ENCODE measurements at places on chromosomes 1 and 21.

DNA sequence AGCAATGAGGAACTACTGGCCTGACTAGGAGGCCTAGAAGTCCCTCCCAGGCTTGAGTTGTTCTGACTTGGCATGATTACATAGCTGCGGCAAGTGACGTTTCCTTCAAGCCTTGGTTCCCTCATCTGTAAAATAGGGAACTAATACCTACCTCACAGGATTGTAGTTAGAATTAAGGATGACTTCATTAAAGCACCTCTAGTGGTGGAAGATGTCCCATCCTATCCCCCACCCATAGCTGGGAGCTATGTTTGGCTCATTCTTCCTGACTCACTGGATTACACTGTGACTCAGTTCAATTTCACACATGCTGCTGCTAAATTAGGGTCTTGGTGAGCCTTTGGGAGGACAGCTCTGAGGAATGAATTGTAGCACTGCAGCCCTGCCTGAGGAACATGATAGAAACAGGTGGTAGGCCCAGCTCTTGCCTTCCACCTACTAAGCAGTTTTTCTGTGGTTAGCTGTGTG, 6.0 kb upstream of the SHISA4 start:
- ATAC-seq = peak; percentile 38

DNA sequence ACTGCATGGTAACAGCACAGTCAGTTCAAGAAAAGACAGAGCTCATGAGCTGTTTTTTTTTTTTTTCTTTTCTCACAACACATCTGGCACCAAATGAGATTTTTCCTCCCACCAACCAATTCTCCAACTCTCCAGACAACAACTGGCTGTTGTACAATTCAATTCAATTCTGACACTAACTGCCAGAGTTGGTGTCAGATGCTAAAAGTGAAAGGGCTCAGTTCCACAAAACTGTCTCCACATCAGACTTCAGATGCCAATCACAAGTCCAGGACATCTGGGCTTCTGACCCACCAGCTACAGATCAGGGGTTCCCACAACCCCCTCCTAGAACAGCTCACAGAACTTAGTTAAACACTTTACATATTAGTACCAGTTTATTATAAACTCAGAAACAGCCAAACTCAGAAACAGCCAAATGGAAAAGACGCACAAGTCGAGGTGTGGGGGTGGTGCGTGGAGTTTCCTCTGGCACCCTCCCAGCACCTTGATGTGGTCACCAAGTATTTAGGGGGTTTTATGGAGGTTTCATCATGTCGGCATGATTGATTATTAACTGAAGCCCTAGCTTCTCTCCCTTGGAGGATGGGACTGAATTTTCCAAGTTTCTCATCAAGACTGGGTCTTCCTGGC, 39.2 kb upstream of the LRRC8D start:
- no peak for ATAC-seq

- no peak for ATAC-seq
Measured at GRCh38 chr21:34989337-34990151, 59.6 kb downstream of the RUNX1 start.

GRCh38 chr1:188065917-188066316, 1237.2 kb downstream of the PLA2G4A start:
- no peak for ATAC-seq

DNA sequence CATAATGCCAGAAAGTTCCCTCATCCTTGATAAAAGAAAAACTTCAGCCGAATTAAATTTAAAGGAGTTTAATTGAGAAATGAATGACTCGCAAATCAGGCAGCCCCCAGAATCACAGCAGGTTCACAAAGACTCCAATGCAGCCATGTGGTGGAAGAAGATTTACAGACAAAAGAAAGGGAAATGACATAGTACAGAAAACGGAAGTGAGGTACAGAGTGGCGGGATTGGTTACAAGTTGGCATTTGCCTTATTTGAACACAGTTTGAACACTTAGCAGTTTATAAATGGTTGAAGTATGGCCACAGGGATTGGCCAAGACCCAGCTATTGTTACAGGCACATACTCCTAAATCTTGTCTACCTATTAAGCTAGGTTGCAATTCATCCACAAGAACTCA, 46.6 kb downstream of the HIVEP3 start:
- ATAC-seq = no peak

DNA sequence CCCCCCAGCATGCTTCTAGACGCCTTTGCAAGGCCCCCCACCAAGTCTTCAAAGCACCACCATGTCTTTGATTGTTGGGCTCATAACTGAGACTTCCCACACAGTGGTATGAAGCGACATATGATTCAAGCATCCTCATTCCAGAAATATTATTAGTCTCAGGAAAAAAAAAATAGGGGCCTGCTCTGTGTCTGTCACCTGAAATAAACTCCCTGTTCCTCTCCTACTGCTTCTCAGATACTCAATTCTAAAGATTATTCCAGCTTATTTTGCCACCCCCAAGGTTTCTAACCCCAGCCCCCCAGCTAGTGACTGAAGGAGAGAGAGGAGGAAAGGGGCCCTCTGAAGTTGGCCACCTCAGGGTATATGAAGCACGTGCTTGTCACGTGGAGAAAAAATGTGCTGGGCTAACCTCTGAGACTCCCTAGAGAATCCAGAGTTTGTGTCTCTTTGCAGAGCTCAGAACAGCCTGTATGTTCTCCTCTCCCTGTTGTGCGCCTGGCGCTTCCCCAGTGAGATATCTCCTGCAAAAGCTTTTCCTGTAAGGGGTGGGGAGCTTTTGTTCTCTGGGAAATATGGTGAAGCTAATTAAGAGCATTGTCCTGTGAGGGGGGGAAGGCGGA, 35.9 kb upstream of the RASAL2 start:
- peak; percentile 80 for ATAC-seq

GRCh38 chr21:36910581-36911307, 55.7 kb downstream of the HLCS start:
- no peak for ATAC-seq

Measured in SK-N-SH treated with all-trans-retinoic acid at 6 μM for 48 hours (cell line).